ENCODE measurements at places on chromosomes 7 and 10.
A peak's percentile ranks its signal among the peaks of the same experiment; 100 is the strongest.

DNA sequence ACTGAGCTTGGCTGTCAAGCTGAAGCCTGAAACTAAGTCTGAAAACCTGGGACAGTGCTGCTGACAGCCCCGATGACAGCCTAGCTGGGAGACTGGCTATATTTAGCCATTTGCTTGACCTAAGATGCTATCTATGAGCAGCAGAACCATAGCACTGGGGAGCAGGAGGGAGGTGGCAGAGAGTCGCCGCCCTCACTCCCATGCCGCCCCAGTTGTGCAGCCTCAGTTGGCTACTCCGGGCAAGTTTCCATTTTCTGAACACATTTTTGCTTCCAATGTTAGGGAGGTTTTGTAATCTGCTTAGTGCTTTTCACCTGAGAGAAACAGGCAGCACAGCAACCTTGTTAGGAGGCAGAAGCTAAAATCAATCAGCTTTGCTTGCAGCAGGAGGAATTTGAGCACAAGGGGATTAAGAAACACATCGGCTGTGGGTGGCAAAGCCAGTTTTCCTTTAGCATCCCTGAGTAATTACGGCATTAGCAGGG is 20.4 kb upstream of the C10orf71 start:
- DNase-seq: no peak

DNA sequence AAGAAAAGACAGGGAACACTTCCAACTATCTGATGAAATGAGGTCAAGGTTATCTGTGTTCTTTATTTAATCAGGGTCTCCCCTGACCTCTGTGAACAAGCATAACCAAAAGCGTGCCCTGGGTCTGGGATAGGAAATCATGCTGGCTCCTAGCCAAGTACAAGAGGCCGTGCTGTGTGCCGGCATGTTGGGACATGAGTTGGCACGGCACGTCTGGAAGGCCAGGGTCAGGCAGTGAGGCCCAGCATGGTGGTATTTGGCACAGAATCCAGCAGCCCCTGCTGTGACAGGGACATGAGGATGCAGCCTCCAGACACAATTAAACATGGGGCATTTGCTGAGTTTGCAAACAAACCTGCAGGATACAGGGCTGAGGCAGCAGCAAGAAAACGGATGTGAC is 320.4 kb downstream of the PLXNA4 start:
- DNase-seq: peak; percentile 86

- DNase-seq: no peak
Observed at GRCh38 chr10:31647861-31648260, 280.8 kb downstream of the ARHGAP12 start.

GRCh38 chr10:114987995-114988394 is 50.0 kb downstream of the TRUB1 start:
- no peak for DNase-seq

DNA sequence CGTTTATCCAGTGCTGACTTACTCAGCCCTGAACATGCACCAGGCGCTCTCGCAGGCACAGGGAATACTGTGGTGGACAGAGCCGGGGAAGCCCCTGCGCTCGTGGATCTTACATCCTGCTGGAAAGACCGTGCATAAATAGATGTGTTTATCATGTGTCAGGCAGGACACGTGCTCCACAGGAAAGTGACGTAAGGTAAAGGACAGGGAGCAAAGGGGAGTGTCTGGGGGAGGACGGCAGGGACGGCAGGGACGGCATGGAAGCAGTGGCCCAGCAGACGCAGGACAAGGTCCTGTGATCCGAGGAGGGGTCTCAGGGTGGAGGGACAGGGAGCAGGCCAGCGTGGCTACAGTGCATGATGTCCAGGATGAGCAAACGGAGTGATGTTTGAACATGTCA is 410.5 kb downstream of the PAXIP1 start:
- no peak for DNase-seq
